ENCODE measurements at places on chromosomes 16 and 17.

- peak; percentile 23 for DNase-seq
These were observed 14.6 kb upstream of the CD79B start for GRCh38 chr17:63946440-63947363.

GRCh38 chr17:6599364-6599763 is 41.1 kb downstream of the KIAA0753 start:
- no peak for DNase-seq

DNA sequence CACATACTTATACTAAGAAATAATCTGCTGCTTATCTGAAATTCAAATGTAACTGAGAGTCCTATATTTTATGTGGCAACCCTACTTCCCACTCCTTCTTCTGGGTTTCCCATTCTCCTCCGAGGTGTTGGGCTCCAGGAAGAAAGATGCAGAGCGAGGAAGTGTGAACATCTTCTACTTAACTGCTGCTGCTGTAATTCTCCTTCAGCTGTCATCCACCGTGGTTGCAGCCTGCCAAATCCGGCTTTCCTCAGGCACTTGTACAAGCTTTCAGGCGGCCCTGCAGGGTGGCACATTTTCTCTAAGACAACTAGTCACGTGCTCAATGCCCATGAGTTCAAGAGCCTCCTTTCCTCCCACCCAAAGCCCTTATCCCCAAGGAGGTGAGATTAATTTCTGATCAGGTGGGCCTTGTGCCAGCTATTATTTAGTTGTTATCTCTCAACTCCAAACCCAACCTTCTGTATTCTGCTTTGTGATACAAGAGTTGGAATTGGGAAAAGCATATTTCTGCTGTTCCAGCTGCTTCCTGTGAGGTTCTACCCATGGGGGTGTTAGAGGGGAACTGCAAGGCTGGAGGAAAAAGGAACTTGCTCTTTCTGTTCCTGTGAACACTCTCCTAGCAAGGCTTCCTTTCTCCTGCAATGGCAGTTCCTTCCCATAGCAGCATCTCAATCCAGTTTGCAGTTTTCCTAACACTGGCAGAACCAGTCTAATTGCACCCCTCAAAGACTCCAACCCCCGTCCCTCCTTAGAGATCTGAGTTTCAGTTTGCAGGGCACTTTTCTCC is 67.6 kb upstream of the RBBP6 start:
- no peak for DNase-seq

GRCh38 chr17:21339011-21339410 is 37.1 kb upstream of the KCNJ12 start:
- no peak for DNase-seq

DNA sequence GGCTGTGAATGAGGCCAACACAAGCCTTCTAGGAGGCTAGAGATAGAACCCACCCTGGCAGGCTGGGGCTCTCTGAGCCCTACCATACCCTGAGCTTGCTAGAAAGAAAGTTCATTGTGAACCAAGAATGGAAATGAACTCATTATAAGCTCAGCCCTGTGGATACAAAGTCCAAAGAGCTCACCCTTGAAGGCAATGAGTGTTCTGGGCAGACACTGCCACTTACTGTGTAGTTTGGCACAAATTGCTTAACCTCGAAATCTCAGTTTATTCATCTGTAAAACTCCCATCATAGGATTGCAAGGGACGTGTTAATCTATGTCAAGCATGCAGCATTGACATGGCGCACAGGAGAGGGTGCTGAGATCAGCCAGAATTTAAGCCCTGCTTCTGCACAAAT is 5.5 kb downstream of the KDM8 start:
- DNase-seq = no peak

DNA sequence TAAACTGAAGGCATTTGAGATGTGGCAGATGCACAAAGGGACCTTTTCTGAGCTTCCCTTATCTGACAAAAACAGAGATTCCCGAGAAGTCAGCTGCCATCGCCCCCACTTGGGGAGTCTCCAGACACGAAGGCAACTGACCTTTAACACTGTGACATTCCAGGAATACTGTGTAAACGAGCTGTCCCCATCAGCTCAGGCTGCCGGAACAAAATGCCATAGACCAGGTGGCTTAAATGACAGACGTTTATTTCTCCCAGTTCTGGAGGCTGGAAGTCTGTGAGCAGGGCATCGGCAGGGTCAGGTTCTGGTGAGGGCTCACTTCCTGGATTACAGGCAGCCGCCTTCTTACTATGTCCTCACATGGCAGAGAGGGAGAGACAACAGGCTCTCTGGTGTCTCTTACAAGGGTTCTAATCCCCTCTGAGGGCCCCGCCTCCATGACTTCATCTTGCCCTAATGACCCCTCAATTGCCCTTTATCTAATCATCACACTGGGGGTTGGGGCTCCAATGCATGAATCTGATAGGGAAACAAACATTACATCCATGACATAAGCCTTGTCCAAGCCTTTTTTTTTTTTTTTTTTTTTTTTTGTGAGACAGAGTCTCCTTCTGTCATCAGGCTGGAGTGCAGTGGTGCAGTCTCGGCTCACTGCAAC is 178.5 kb upstream of the RPL38 start:
- DNase-seq = no peak

- no peak for DNase-seq
These were observed 32.2 kb downstream of the MPHOSPH6 start for GRCh38 chr16:82137822-82138167.

DNA sequence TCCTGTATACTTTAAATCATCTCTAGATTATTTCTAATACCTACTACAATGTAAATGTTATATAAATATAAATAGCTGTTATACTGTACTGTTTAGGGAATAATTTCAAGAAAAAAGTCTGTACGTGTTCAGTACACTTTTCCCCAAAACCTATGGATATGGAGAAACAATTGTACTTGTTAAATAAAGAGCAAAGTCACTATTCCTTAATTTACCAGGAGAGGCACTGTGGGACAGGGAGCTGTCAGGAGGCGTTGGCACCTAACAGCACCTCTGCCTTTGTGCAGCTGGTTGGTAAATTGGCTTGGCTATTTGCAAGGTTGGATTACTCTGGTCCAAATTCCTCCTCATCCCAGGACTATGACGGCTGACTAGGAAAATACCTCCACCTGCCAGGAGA is 28.0 kb downstream of the CRHR1 start:
- DNase-seq = peak; percentile 13

- DNase-seq = no peak
These were observed 4.0 kb downstream of the TNP2 start for GRCh38 chr16:11265124-11265523.

DNA sequence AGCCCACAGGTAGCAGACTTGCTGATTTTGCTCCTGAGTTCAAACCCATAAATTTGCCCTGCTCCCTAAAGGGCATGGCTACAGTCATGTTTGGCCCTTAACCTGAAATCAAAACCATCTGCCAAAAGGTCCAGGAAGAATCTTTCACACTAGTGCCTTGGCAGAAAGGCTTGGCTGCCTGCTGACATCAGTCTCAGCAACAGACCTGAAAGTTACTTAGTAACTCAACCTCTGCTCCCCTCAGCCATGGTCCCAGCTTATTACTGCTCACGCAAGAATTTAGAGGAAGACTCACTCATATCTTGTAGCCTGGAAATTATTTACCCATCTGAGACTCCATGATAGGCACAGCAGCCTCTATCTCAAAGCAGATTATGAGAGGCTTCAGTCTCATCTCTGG is 98.0 kb upstream of the KIF2B start:
- DNase-seq = no peak

Measured in NCI-H2081 (cell line).